NCI-H1105 treated with DMSO at 0.1 percent for 48 hours (cell line): ENCODE measurements at places on chromosomes 12 and 14.

GRCh38 chr14:70096866-70097265 lies 91.9 kb downstream of the SLC8A3 start:
- DNase-seq: no peak

DNA sequence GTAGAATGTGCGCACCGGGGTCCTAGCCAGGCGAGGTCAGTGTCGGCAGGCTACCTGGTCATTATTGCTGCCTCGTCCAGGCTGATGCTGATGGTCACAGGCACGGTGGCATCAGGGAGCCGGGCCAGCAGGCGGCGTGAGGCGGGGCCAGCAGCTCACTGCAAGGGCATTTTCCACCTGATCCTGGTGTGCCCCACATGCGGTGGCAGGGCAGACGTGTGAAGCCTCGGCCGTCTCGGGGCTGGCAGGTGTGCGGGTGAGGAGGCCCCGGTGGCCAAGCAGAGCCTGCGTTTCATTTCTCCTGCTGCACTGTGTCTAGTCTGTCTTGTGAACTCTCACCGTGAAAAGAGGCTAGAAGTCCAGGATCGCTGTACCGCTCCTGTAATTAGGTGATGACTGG lies 12.0 kb upstream of the AMN start:
- DNase-seq: no peak

GRCh38 chr14:68695326-68695768 lies 97.5 kb downstream of the ZFP36L1 start:
- DNase-seq: no peak

GRCh38 chr12:116200812-116201211 lies 76.7 kb downstream of the MED13L start:
- DNase-seq: no peak

DNA sequence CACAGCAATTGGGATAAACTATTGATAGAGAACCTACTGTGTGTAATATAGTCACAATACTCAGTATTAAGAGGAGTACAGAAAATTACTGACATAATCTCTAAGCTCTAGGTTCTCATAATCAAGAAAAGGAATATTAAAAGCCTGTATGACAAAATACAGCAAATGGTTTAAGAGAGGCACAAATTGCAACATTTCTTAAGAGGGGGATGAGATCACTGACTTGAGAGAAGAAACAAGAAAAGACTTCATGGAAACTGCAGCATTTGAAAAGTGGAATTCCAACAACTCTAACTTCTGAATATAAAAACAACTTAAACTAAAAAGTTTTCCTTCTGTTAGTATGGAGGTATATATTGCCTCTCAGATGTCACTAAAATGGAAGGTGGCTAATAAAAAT lies 89.7 kb downstream of the NUMB start:
- no peak for DNase-seq

GRCh38 chr12:107131832-107132616 lies 38.7 kb upstream of the CRY1 start:
- peak; percentile 92 for DNase-seq

GRCh38 chr12:5682581-5682980 lies 250.7 kb downstream of the NTF3 start:
- no peak for DNase-seq

- no peak for DNase-seq
These were observed 138.8 kb upstream of the HMGA2 start for GRCh38 chr12:65685514-65685913.

DNA sequence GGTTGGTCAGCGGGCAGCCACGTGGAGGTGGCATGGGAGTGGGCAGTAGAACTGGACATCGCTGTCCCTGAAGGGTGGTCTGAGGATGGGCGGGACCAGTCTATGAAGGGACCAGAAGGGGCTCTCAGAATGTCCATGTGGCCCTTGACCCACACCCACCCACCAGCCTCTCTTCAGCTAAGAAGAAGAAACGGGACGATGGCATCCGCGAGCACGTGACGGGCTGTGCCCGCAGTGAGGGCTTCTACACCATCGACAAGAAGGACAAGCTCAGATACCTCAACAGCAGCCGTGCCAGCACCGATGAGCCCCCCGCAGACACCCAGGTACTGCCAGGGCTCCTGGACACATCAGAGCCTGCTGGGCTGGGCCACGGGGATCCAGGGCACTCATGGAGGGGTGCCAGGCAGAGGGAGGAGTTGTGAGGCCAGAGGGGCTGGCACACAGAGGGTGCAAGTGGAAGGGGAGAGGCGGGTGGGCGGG lies 21.3 kb downstream of the SETD1B start:
- DNase-seq: no peak

GRCh38 chr14:104732931-104733681 lies 9.1 kb downstream of the ADSS1 start:
- DNase-seq: no peak

DNA sequence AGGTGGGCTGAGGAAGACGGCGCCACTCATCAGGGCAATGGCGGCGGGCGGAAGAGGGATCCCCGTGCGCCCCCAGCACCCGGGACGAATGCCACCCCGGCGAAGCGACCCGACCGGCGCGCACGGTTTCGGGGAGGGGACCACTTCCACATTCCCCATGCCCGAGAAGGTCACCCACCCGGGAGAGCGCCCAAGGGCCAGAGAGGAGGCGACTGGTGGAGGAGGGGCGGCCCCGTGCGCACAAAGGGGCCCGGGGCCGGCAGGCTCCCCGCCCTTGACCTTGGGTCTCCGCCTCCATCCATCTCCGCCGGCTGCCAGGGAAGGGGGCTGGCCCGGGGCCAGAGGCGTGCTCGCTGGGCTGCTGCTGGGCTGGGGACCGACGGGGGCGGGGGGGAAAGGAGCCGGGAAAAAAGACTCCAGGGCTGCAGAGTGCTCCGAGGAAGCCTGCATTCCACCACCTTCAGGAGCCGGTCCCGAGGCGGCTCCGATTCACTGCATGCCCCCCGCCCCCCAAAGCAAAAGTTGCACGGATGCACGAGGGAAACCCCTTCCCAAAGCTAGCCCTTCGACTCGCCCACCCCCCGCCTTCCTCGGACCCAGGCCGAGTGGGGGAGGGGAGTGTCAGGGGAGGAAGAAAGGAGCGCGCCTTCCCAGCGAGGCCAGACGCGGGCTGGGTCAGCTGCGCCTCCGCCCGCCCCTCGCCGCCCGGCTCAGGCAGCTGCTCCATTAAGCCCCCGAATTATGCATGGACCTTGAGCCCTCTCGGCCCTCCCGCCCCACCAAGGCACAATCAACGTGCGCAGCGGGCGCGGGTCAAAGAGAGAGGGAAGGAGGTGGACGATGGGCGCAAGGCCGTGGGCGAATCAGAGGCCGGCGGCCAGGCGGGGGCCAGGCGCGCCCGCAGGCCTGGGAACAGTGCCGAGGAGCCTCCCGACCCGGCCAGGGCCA lies 26.2 kb downstream of the BCL11B start:
- no peak for DNase-seq

DNA sequence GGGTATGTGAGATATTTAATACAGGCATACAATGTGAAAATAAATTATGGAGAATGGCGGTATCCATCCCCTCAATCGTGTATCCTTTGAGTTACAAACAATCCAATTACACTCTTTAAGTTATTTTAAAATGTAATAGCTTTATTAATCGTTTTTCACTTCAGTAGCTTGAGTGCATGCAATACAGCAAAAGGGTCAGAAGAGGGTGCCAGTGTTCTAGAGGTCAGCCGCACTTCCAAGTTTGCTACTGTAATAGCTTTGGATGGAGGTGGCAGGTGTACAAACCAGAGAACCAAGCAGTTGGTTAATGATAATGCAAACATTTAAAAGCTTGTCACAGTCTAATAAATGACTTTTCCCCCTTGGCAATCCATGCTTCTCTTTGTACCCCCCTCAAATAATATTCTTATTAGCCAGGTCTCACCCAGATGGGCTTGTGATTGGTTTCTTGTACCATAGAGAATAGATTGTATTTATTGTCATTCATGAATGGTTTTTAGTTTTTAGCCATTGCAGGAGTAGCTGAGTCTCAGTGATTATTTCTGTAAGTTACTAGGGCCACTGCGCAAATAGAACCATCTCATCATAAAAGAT lies 127.0 kb downstream of the ERC1 start:
- DNase-seq: peak; percentile 90

- DNase-seq: no peak
These were observed 5.0 kb downstream of the CRIP2 start for GRCh38 chr14:105479431-105480158.

GRCh38 chr12:124541322-124541721 lies 26.1 kb downstream of the NCOR2 start:
- DNase-seq: no peak

DNA sequence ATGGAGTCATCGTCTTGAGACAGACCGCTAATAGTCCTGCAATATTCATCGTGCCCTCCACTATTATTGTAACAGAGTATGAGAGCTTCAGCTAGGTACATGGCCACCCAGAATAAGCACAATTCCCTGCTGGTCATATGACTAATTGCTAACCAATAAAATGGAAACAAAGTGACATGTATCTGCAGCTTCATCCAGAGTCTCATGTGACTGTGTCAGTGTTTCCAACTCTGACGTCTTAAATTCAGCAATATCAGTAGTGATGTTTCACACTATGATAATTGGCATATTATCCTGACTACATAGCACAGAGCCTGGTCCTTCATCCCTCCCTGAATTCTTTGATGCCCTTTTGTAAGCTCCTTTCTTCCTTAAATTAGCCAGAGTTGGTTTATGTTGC lies 167.4 kb downstream of the RPS29 start:
- no peak for DNase-seq

GRCh38 chr12:39490500-39491282 lies 47.8 kb upstream of the KIF21A start:
- DNase-seq: no peak

- DNase-seq: peak; percentile 4
These were observed 20.3 kb upstream of the ADGRD1 start for GRCh38 chr12:130933269-130933995.

GRCh38 chr14:96140952-96141351 lies 63.7 kb upstream of the BDKRB2 start:
- DNase-seq: no peak

- no peak for DNase-seq
These were observed 36.9 kb upstream of the PRMT8 start for GRCh38 chr12:3453990-3454680.

DNA sequence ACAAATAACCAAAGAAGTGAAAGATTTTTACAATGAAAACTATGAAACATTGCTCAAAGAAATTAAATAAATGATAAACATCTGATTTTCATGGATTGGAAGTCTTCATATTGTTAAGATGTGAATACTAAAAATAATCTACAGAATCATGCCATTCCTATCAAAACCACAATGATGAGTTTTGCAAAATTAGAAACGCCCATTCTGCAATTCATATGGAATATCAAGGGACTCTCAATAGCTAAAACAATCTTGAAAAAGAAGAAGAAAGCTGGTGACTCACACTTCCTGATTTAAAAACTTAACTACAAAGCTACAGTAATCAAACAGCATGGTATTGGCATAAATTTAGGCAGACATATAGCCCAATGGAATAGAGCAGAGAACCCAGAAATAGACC lies 40.2 kb upstream of the CCT2 start:
- DNase-seq: no peak

DNA sequence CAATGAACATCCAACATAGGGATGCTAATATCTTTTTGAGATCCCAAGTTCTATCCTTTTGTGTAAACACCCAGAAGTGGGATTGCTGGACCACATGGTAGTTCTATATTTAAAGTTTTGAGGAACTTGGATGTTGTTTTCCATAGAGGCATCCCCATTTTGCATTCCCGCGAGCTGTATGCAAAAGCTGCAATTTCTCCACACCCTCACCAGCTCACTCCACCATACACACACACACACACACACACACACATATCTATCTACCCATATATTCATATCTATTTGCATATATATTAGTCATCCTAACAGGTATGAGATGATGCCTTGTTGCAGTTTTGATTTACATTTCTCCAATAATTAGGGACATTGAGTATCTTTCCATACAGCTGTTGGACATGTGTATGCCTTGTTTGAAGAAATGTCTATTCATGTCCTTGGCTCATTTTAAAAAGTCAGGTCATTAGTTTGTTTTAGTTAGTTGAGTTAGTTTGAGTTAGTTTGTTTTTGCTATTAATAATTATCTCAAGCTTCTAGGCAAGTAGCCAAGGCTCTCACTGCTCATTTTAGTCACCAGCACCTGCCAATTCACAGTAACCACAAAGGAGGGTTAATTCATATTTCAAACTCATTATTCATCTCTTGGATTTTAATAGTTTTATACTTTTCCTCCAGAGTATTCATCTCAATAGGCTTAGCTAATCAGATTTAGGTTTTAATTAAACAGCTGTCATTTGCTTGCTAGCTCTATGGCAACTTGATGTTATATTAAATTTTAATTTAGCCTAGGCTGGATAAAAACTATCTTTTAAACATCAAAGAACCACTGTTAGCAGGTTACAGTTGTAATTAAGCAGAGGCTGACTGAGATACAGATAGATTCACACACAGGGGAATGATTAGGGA lies 1435.9 kb upstream of the TMEM132C start:
- peak; percentile 99 for DNase-seq

DNA sequence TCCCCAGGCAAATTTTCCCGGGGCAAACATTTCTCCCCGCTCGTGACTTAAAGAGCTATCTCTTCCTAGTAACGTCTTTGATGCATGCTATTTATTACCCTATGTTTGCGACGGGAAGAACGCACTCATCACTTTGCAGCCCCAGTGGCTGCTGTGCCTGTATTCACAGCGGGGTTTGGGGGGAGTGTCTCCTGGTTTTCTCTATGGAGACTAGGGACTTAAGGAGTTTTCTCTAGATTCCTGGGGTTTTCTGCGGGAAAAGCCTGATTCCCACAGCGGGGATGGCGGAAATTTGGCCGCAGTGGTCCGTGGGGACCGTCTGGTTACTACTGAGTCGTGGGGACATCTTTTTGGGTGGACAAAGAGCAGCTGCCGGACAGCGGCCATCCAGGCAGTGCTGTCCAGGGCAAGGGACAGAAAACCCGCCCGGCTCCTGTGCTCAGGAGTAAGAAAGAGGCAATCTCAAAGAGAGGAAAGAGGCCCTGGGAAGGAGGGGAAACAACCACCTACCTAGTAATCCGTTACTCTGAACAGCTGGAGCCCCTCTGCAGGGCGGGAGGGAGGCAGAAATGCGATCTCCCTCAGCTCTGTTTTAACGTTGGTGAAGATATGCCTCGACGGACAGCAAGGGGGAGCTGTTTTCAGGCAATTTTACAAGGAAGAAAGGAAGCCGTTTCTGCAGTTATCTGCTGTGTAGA lies 771 bp upstream of the AVPR1A start:
- DNase-seq: peak; percentile 79

- no peak for DNase-seq
These were observed 58.3 kb upstream of the ARID2 start for GRCh38 chr12:45671254-45671653.

DNA sequence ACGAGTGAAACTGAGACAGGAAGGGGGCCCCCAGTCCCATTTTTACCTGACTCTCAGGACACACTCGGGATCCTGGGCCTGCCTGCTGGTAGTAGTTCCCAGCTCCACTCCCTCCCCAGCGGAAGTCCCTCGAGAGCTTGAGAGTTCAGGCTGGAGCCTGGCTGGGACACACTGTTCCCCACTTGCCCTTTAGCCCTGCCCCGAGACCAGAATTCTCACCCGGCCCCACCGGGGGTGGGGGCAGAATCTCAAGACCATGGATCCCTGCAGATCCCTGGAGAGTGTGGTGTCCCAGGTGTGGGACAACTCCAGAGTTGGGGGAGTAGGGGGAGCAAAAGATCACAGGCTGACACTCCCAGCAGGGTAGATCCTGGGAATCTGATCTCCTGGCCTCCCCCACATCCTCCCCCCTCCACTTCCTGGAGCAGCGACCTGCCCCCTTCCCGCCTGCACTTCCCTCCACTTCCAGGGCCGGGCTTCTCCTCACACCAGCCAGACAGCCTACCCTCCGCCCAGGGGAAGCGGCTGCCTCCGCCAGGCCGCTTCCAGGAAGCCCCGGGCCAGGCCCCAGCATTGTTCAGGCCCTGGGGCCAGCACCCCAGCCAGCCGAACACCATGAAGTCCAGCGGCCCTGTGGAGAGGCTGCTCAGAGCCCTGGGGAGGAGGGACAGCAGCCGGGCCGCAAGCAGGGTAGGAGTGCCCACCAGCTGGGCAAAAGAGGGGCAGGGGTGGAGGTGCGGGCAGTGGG lies at the start of gene TNS2:
Gene TNS2, plus strand, starts transcription at position 495 of the 748 bp plus-strand sequence. Its CDS starts 121 bp downstream, at position 616.
- DNase-seq: no peak
